ENCODE measurements at places on chromosomes 6 and 20.

DNA sequence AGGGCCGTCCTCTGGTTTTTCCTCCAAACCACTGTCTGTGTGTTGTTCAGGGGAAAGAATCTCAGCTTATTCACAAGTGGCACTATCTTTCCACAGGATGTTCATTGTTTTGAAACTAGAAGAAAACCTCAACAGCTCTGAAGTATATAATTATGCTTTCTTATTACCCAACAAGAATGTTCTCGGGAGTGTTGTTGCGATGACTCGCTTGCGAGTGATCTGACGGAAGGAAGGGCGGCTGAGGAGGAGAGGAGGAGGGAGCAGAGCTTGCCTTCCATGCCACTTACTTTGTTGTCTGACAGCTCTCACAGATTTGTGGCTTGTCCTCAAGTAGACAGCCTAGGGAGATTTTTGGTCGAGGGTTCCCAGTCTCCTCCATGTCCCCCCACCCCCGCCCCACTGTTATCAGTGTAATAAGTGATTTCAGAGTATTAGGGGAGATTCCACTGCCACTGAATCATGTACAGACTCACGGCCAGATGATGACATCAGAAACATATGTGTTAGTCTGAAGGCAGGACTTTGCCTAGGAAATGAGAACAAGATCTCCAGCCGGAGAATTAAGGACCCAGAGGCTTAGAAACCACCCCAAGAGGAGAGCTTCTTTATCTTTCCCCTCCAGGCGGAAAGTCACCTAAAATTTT, 80.7 kb upstream of the CCN6 start:
- no peak for DNase-seq

GRCh38 chr6:81172056-81172740, 580.3 kb downstream of the TENT5A start:
- DNase-seq, result no peak

DNA sequence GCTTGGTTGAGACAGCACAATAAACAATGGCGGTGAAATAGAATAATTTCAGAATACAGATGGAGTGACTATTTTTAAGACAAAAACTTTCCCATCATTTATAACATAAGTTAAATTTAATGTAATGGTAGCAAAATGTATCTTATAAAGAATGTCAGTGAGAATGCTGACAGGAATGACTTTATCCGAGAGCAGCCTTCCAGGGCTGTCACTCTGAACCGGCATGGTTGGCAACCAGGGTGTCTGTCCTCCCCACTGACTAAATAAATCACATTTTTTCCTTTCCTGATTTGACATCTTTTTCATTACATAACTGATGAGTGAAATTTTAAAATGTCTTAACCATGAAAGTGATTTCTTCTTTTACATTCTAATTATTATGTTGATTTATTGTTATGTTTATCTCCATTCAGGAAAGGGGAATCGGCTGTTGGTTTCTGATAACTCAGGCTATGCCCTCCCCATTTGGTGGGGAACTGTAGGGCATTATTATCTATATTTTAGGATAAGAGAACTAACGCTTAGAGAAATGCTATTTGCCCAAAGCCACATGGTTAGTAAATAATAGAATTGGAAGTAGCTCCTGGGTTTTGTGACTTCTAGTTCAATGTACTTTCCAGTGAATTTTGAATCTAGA, 109.2 kb upstream of the OGFRL1 start:
- DNase-seq, result no peak

DNA sequence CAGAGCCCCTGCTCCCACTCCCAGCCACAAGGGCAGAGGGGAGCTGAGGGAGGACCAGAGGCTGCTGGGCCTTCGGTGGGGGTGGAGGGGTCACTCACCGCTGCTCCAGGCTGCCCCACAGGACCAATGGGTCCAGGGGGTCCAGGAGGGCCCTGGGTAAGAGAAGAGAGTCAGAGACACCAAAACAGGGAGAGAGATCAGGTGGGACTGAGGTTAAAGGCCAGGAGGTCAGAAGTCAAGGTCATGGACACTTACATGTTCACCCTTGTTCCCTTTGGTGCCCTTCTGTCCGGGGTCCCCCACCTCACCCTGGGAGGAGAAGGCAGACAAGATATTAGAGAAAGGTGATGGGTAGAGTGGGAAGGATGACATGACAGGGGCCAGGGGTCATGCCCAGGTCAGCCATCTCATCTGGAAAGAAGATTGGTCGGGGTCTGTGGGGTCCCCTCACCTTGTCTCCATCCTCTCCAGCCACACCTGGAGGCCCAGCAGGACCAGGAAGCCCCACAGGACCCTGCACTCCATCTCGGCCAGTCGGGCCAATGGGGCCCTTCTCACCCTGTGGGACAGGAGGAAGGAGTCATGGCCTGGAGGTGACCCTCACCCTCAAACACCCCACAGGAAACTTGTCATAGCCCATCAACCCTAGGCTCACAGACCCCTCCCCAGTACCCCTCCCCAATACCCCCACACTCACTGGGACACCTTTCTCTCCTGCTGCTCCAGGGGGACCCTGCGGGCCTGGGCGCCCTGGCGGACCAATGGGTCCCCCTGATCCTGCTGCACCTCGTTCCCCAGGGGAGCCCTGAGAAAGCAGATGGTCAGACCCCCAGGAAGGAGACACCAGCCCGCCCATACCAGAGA, 21.0 kb downstream of the COL11A2 start:
- DNase-seq, result no peak

DNA sequence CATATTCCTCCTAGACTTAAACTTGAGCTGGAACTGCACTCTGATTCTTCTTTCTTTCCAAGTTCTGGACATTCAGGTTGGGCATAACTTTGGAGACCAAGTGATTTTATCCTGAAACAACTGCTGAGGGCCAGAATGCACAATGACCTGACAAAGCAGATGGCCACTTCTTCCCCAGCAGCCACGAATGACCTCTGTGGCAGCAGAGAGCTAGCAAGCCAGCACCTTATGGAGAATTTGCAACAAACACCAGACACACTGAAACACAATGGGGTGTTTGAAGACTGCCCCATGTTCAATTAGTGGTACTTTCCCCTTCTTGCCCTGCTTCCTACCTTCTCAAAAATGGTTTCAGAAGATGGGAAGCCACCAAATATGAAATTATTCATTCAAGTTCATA, 4.2 kb upstream of the TENT5A start:
- DNase-seq, result no peak

DNA sequence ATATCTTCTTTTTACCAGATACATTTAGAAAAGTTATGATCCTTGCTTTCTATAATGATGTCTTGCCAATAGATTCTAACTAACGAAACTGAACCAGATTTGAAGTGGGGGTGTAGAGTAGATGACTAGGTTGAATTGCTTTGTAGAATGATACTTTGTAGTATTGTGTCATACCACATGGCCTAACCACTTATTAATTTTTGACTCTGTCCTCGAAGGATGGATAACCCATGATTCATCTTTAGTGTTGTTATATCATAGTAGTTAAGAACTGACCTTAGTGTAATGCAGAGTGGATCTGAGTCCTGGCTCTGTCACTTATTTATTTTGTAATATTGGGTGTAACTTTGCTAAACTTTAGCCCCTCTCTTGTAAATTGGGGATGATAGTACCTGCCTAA, 4.5 kb downstream of the PHF3 start:
- no peak for DNase-seq

DNA sequence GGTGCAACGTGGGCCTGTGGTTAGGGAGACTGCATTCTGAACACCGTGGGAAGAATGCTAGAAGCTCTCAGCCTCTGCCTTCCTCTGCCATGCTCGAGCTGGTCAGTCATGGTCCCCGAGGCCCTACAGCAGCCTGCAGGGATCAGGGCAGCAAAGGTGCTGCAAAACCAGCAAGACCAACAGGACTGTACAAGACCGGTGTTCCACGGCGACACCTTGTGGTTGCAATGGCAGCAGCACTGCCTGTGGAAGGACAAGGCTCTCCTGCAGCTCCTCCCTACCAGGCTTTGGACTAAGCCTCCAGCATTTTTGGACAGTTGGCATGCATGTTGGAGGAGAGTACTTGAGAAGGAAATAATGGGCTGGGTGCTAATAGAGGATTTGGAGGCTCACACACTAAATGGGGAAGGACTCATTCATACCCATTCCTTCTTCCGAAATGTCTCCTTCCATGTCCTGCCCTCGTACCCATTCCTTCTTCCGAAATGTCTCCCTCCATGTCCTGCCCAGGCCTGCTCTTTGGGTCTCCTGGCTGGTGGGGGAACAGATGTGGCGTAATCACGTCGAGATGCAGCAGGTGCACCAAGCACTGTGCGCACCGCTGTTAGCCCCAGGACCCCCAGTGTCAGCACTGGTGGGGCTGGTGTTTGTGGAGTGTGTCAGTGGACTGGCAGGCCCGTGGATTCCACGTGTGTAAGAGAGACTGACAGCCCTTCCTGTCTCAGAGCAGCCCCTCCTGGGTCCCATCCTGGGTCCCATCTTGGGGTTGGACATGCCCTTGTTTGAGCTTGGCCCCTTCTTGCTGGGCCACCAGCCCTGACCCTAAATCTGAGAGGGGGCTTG, 18.6 kb upstream of the MYT1 start:
- no peak for DNase-seq

Measured in NCI-H2029 (cell line).